NCI-H187 treated with DMSO at 0.1 percent for 48 hours (cell line): ENCODE measurements at places on chromosomes 6 and 20.

- no peak for DNase-seq
Measured at GRCh38 chr6:69719602-69720193, 77.1 kb downstream of the LMBRD1 start.

GRCh38 chr6:56759521-56759920, 116.8 kb upstream of the DST start:
- DNase-seq, result no peak

GRCh38 chr20:19964289-19965265, 52.6 kb upstream of the NAA20 start:
- no peak for DNase-seq

GRCh38 chr6:49202924-49203536, 260.0 kb downstream of the MMUT start:
- no peak for DNase-seq

DNA sequence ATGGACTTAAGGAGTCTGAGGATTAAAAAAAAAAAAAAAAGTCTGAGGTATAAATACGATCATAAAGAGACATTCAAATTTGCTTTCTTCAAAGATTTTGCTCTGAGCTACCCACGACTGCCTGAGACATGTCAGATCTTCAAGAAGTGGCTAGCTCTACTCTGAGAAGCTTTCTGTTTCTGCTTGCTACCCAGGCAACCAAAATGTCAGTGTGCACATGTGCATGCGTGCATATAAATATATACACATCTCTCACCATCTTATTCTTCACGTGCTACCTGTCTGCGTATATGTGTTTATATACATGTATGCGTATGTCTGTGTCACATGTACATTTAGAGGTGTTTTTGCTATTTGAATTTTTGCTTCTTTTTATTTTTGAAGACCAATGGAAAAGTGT, 299.6 kb upstream of the STXBP5 start:
- no peak for DNase-seq

DNA sequence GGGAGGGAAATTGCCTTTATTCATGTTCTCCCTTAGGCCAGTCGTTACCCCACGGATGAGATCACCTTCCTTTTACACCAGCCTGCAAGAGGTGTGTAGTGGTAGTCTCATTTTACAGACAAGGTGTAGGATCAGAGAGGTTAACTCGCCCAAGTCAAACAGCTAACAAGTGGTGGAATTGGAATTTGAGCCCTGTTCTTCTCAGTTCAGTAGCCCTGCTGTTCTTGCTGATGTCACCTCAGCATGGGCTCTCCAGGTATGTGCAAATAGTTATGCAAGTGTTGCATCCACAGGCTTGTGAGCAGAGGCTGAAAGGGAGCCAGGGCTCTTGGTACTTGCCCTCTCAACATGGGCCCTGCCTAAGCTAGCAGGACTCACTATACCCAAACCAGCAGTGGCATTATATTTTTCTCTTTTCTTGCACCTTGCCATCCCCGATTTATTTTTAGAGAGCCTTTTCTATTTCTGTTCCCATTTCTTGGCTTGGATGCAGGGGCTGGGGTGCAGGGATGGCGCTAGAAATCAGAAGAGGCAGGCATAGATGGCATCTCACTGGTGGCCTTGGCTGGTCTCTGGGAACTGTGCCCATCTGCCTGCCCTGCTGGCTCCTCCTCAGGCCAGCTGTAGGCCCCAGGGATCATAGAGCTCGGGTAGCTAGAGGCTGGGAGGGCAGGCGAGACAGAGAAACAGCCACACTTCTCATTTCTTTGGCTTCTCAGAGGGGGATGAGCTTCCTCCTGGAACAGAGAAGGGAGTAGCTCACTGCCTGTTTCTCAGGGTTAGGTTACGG, 18.2 kb downstream of the PPARD start:
- no peak for DNase-seq

- no peak for DNase-seq
Measured at GRCh38 chr20:57470212-57470522, 54.8 kb downstream of the CTCFL start.

DNA sequence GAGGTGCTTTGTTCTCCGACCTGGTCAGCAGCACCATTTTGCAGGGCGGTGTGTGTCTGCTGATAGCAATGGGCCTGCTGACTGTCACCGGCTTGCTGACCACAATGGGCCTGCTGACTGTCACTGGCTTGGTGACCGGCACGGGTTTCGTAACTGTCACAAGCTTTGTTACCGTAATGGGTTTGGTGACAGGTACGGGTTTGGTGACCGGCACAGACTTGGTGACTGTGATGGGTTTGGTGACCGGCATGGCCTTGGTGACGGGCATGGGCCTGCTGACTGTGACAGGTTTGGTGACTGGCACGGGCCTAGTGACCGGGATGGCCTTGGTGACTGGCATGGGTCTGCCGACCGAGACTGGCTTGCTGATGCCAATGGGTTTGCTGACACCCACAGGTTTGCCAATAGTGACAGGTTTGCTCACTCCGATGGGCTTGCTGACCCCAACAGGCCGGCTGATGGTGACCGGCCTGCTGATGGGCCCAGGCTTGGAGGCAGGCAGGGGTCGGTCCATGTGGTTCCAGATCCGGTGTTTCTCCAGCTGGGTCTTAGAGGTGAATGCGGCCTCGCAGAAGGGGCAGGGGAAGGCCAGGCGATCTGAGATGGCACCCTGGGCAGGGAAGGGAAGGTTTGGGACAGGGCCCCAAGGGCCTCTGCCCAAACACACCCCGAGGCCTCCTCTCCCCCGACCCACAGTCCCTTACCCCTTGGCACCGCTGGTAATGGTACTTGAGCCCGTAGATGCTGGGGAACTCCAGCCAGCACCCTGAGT, 3.4 kb downstream of the ZNF512B start:
- no peak for DNase-seq

DNA sequence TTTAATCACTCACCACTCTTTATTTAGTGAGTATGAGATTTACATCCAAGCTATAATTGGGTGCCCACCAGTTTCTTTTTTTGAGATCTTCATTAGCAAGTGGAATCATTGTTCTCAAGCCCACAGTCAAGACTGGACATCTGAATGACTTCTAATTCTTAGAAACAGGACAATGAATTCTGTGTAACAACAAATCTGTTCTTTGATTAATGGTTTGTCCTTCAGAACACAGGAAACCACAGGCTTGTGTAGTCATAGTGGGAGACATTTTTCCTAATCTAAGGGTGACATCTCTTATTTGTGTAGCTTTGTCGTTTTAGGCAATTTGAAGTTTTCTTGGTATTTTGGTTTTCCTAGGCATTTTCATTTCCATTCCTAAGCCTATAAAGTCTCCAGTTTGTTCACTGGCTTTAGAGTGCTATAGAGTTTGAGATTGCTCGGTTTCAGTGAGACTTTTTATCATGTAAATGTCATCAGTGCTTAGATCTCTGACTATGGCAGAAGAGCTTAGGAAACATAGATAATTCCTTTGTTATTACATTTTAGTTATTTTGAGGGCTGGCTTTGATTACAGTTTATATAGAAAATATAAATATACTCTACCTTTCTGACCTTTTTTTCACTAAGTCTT, 903.9 kb upstream of the MAP3K7 start:
- DNase-seq, result no peak

DNA sequence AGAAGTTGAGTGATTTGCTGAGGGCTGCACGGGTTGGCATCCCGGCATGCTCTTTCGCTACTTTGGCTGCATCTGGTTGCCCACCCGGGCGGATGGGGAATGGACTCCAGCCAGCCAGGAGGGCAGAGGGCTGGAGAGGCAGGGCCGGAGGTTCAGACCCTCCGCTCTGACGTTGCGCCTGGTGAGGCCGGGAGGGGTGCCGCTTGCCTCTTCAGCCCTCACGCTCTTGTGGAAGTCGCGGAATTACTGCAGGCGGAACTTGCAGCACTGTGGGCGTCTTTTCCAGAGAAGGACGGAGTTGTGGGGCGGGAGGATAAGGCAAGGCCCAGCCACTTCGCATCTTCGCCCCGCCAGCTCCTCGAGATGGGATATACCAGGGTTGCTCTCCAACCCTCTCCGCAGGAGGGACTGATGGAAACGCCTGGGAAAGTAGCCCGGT, 656 bp downstream of the RTEL1 start:
- no peak for DNase-seq

GRCh38 chr20:44707018-44707579, 8.1 kb upstream of the CCN5 start:
- no peak for DNase-seq

DNA sequence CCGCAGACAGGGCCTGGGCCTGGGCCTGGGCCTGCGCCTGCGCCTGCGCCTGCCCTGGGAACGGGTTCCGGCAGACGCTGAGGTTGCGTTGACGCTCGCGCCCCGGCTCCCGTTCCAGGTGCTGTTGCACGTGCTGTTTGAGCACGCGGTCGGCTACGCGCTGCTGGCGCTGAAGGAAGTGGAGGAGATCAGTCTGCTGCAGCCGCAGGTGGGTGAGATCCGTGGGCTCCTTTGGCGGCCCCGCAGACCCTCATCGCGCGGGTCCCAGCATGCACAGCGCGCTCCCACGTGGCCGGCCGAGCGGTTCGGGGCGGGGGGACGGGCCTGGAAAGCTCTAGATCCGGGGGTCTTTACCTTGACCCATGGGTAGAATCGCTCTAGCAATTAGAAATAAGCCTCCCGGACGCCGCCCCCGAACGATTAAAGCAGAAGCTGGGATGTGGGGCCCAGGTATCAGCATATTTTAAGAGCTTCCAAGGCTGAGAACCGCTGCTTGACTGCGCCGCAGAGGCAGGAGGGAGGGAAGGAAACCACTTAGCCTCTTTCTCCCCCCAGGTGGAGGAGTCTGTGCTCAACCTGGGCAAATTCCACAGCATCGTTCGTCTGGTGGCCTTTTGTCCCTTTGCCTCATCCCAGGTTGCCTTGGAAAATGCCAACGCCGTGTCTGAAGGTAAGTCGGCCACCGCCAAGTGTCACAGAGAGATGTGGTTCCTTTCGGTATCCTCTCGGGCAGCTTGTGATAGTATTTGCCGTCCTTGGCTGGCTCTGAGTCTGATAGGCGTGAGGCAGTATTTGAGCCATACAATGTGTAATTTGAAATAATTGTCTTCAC, 508 bp downstream of the NOP56 start:
- no peak for DNase-seq

- DNase-seq, result no peak
Measured at GRCh38 chr6:125255201-125255600, 46.6 kb downstream of the HDDC2 start.

GRCh38 chr20:33709398-33709797, 10.7 kb downstream of the PXMP4 start:
- no peak for DNase-seq

DNA sequence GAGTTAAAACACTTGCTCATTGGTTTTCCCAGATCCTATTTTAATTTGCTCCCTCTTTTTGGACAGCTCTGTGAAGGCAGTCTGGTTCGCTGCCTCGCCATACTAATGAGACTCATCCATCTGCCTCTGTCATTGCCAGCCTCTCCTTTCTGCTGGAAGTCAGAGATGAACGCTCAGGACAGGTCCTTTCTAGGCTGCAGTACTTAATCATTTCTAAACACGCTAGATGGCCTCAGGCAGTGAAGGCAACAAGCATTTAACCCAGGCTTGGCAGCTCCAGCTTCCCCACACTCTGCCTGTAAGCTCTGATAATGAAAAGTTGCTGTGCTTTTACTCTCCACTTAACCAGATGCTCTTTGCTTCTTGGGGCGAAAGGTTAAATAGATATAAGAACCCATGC, 286.7 kb upstream of the POU3F2 start:
- no peak for DNase-seq

GRCh38 chr6:107832151-107833056, 8.3 kb upstream of the SCML4 start:
- DNase-seq, result no peak

GRCh38 chr6:100633096-100633777, 168.5 kb upstream of the SIM1 start:
- DNase-seq, result no peak

DNA sequence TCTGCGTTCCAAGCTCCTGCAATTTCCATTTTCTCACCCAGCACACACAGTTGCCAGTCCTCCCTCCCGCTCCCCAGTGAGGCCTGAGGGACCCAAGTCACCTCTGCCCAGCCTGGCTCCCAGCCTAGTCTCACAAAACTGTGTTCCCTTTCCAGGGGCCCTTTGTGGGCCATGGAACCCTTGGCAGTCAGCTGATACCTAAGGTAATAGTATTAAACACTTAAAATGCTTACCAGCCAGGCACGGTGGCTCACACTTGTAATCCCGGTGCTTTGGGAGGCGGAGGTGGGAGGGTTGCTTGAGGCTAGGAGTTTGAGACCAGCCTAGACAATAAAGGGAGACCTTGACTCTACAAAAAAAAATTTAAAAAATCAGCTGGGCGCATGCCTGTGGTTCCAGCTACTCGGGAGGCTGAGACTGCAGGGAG, 3.2 kb upstream of the RBM38 start:
- no peak for DNase-seq

DNA sequence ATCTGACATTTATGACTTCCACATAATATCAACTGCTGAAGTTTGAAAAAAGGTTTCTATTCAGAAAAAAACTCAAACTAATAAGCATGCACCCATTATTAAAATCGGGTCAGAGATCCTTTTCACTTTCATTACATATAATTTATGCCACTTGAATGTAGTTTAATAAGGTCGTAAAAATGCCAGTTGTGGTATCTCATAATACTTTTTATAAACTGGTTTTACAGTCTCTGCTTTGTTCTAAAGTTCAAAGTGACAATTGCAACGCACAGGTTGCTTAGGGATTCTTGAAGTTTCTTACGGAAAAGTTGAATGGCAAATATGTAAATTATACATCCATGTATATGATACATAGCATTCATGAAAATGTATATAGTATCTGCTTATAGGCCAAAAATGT, 229.4 kb upstream of the CEP162 start:
- DNase-seq, result no peak

- no peak for DNase-seq
Measured at GRCh38 chr20:20520776-20521175, 152.9 kb downstream of the INSM1 start.

DNA sequence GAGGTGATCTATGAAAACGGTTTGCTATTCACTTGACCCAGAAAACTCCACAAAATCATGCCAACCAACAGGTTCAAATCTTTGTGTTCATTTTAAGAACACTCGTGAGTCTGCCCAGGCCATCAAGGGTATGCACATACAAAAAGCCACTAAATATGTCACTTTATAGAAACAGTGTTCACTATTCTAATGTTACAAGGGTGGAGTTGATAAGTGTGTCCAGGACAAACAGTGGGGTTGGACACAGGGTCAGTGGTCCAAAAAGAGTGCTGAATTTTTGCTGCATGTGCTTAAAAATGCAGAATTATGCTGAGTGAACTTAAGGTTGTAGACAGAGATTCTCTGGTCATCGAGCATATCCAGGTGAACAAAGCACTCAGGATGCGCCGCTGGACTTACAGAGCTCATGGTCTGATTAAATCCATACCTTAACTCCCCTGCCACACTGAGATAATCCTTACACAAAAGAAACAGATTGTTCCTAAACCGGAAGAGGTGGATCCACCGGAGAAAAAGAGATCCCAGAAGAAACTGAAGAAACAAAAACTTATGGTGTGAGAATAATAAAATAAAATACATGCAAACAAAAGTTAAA, 23.5 kb downstream of the KIAA0408 start:
- DNase-seq, result no peak

- no peak for DNase-seq
Measured at GRCh38 chr6:142416179-142416578, 114.4 kb downstream of the ADGRG6 start.
